ENCODE measurements at places on chromosomes 2 and 18. TPM values are rescaled to one million over a fixed set of nuclear protein-coding genes. Genes with fewer than 3 reads are reported as not detected.

The RABL2A gene
- total RNA-seq: 15.2 TPM

DNA sequence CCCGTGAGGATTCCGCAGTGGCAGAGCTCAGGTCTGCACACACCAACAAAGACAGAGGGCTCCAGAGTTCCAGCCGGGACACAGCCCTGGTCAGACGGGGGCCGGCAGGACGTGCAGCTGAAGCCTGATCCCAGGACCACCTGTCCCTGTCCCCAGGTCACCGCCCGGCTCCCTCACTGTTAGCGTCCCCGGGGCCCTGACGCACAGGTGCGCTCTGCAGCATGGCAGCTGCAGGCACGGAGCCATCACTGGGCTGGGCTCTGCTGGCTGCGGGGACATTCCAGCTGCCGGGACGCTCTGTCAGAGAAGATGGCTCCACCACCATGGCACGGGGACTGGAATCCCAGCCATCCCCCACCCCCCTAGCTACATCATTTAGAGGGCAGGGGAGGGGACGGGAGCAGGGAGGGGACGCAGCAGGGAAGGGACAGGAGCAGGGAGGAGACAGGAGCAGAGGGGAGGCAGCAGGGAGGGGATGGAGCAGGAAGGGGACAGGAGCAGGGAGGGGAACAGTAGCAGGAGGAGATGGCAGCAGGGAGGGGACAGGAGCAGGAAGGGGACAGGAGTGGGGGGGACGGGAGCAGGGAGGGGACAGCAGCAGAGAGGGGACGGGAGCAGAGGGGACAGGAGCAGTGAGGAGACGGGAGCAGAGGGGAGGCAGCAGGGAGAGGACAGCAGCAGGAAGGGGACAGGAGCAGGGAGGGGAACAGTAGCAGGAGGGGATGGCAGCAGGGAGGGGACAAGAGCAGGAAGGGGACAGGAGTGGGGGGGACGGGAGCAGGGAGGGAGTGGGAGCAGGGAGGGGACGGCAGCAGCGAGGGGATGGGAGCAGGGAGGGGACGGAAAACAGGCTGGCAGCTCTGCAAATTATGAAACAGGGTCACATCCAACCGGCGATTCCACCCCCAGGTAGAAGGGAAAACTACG lies 39.8 kb downstream of the SLC66A2 start:
- H3K27ac ChIP-seq: no peak overlapping the region
- no peaks in the 10 kb centered on the region for H3K27me3 ChIP-seq
- no peak overlapping the region for H3K4me3 ChIP-seq
- DNase-seq: peak; percentile 58
- no peaks in the 10 kb centered on the region for H3K36me3 ChIP-seq

DNA sequence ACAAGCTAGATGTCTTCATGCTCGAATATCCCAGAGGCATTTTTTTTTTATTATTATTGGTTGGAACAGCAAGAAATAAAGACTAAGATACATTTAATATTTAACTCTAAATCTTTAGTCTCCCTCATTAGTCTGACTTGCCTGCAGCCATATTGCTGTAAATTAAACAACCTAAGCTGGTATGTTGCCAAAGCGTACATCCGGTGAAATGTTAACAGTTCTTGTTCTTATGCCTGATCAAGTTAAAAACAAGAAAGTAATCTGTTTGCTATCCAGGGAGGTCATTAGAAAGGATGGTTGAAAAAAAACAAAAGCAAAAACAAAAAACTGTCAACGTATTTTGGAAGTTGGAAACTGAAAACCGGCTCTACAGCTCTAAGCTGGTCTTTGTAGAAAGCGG lies 125.9 kb upstream of the NABP1 start:
- no peak overlapping the region for H3K27ac ChIP-seq
- H3K27me3 ChIP-seq: no peaks in the 10 kb centered on the region
- H3K4me1 ChIP-seq: peaks cover 5% of the 10 kb centered on the region
- no peak for DNase-seq

- H3K4me1 ChIP-seq: no peaks in the 10 kb centered on the region
- no peaks in the 10 kb centered on the region for H3K27me3 ChIP-seq
- H3K36me3 ChIP-seq: no peaks in the 10 kb centered on the region
- H3K27ac ChIP-seq: no peak overlapping the region
Measured at GRCh38 chr18:23114171-23114881, 21.0 kb upstream of the CABLES1 start.

DNA sequence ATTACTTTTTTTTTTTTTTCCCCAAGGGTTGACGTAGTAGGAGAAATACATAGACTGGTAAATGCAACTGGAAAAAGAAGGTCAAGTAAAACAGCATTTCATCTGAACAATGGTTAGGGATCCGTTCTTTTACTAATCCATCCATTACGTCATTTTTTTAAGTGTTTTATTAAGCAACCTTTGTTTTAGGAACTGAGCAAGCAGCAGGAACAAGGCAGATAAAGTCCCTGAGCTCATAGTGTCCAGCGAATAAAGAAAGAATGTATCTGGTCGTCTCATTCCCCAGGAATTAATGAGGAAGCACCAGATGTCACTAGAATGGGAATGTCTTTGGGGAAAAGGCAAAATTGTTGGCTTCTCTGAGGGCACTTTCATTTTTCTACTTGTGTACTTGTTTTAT lies 842.4 kb downstream of the TDRD15 start:
- no peaks in the 10 kb centered on the region for H3K36me3 ChIP-seq
- no peak overlapping the region for H3K4me3 ChIP-seq
- no peak for DNase-seq
- H3K27ac ChIP-seq: no peak overlapping the region

DNA sequence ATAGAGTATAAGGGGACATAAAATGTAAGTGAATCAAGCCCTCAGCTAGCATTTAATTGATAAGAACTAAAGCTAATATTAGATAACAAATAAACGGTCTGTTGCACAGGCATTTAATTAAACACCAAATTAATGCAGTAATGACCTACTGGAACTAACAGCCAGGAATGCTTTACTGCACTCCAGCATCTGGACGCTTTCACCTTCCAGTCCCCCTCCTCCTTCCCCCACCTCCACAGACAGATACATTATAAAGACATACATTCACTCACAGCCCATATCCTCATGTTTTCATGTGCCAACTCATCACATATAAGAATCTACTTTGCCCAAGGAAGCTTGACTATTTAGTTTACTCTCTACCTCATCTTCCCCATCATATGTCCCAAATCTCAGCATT lies 337.4 kb upstream of the PIK3C3 start:
- no peaks in the 10 kb centered on the region for H3K27me3 ChIP-seq
- no peak for DNase-seq
- H3K36me3 ChIP-seq: no peaks in the 10 kb centered on the region

DNA sequence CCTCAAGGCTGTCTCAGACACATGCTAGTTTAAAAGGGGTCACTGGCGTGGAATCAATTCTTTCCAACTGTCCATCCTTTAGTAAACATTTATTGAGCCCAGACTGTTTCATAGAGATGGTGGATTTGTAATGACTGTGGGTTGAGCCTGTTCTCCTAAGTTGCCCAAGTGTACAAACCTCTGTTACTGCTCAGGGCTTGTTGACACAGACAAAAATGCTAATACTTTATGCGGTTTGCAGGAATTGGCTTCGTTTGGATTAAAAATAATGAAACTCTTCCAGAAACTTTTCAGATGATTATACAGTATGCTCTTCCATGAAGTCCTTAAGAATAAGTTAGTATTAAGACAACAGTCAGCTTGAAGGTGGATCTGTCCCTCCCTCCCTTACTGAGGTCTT lies 83.6 kb upstream of the MGAT5 start:
- no peaks in the 10 kb centered on the region for H3K27me3 ChIP-seq
- H3K4me3 ChIP-seq: no peak overlapping the region
- no peaks in the 10 kb centered on the region for H3K36me3 ChIP-seq
- H3K4me1 ChIP-seq: no peaks in the 10 kb centered on the region

GRCh38 chr2:227780981-227781615 lies 32.5 kb upstream of the CCL20 start:
- no peaks in the 10 kb centered on the region for H3K4me1 ChIP-seq
- no peak overlapping the region for H3K4me3 ChIP-seq
- H3K27ac ChIP-seq: no peak overlapping the region
- no peaks in the 10 kb centered on the region for H3K27me3 ChIP-seq
- H3K36me3 ChIP-seq: no peaks in the 10 kb centered on the region

The FOXI3 gene
- total RNA-seq: not detected

DNA sequence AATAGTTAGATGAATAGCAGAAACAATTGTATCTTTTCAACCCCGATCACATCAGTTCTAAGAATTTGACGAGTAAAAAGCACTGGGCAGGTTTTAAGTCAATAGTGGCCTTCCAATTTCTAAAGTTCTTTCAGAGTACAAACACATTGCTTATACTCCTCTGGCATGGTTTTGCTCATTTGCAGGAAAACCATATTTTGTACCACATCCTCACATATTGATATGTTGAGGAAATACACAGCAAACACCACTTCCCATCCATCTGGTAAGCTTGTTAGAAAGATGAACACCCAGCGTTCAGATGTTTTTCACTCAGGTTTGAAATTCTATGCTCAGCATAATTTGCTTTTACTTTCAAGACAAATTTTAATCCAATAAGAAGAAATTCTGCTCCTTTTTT lies 344.6 kb upstream of the ACVR2A start:
- H3K4me1 ChIP-seq: peaks cover 27% of the 10 kb centered on the region
- no peak for DNase-seq
- H3K27me3 ChIP-seq: no peaks in the 10 kb centered on the region
- no peak overlapping the region for H3K27ac ChIP-seq

The CYP27A1 gene
- total RNA-seq: 24.3 TPM

GRCh38 chr2:126731353-126731752 lies 75.4 kb downstream of the GYPC start:
- H3K27me3 ChIP-seq: no peaks in the 10 kb centered on the region
- H3K36me3 ChIP-seq: no peaks in the 10 kb centered on the region
- H3K27ac ChIP-seq: no peak overlapping the region
- no peaks in the 10 kb centered on the region for H3K4me1 ChIP-seq
- no peak overlapping the region for H3K4me3 ChIP-seq
- no peak for DNase-seq

The GALNT14 gene
- total RNA-seq: 1.2 TPM

- no peaks in the 10 kb centered on the region for H3K36me3 ChIP-seq
- H3K4me3 ChIP-seq: no peak overlapping the region
- H3K4me1 ChIP-seq: no peaks in the 10 kb centered on the region
- no peak for DNase-seq
- H3K27ac ChIP-seq: no peak overlapping the region
Measured at GRCh38 chr2:50564766-50565165, 467.2 kb downstream of the NRXN1 start.

- DNase-seq: peak; percentile 96
- no peaks in the 10 kb centered on the region for H3K36me3 ChIP-seq
Measured at GRCh38 chr18:7038330-7038851, 79.2 kb downstream of the LAMA1 start.

The M1AP gene
- not detected for total RNA-seq

GRCh38 chr18:35171315-35171987 lies 69.4 kb upstream of the ZNF397 start:
- H3K27me3 ChIP-seq: no peaks in the 10 kb centered on the region
- no peak overlapping the region for H3K27ac ChIP-seq
- H3K4me3 ChIP-seq: no peak overlapping the region
- no peak for DNase-seq
- H3K4me1 ChIP-seq: no peaks in the 10 kb centered on the region

The ABCG5 gene
- not detected for total RNA-seq

- H3K4me3 ChIP-seq: no peak overlapping the region
- H3K4me1 ChIP-seq: peaks cover 20% of the 10 kb centered on the region
- no peaks in the 10 kb centered on the region for H3K36me3 ChIP-seq
- no peaks in the 10 kb centered on the region for H3K27me3 ChIP-seq
- no peak for DNase-seq
Measured at GRCh38 chr18:10270151-10270571, 184.3 kb upstream of the APCDD1 start.

GRCh38 chr2:186570604-186571003 lies 19.3 kb upstream of the ITGAV start:
- no peaks in the 10 kb centered on the region for H3K4me1 ChIP-seq
- no peak for DNase-seq
- H3K27ac ChIP-seq: no peak overlapping the region
- H3K4me3 ChIP-seq: no peak overlapping the region
- no peaks in the 10 kb centered on the region for H3K27me3 ChIP-seq

The GKN2 gene
- total RNA-seq: not detected

The COBLL1 gene
- total RNA-seq: 22.4 TPM

The PPP4R3B gene
- 75.8 TPM for total RNA-seq

The PROC gene
- not detected for total RNA-seq

The NYAP2 gene
- 0.36 TPM for total RNA-seq

GRCh38 chr18:59700535-59700967 lies 3.3 kb upstream of the CCBE1 start:
- no peaks in the 10 kb centered on the region for H3K36me3 ChIP-seq
- H3K4me1 ChIP-seq: peaks cover 52% of the 10 kb centered on the region
- DNase-seq: no peak
- peak overlapping the region; percentile 85 for H3K27ac ChIP-seq
- no peaks in the 10 kb centered on the region for H3K27me3 ChIP-seq

DNA sequence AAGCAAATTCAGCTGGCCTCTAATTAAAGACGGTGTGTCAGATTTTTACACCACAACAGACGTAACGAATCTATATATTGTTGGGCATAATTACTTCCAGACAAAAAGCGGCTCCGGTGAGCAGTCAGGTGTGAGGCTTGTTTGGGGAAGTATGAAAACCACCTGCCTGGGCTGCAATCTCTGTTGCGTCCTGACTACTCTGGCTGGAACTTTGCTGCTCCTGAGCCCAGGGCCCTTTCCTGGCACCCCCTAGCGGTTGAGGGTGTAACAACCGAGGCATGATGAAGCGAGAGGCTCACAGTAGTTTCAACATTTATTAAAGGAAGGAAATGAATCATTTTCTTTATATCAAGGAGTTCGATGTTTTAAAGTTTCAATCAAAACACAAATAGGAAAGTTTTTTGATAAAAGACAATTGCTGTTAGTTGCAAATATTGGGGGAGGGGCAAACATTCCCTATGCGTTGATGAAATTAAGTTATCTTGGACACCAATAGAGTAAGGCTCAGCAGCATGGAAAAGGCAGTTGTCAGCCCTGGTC lies 10.6 kb upstream of the ITGB6 start:
- H3K4me3 ChIP-seq: no peak overlapping the region
- H3K4me1 ChIP-seq: peaks cover 39% of the 10 kb centered on the region
- H3K27ac ChIP-seq: no peak overlapping the region
- no peaks in the 10 kb centered on the region for H3K27me3 ChIP-seq

- peaks cover 4% of the 10 kb centered on the region for H3K27me3 ChIP-seq
- H3K4me3 ChIP-seq: no peak overlapping the region
- H3K36me3 ChIP-seq: no peaks in the 10 kb centered on the region
- H3K27ac ChIP-seq: no peak overlapping the region
Measured at GRCh38 chr2:119536211-119536610, 8.0 kb upstream of the CFAP221 start.

DNA sequence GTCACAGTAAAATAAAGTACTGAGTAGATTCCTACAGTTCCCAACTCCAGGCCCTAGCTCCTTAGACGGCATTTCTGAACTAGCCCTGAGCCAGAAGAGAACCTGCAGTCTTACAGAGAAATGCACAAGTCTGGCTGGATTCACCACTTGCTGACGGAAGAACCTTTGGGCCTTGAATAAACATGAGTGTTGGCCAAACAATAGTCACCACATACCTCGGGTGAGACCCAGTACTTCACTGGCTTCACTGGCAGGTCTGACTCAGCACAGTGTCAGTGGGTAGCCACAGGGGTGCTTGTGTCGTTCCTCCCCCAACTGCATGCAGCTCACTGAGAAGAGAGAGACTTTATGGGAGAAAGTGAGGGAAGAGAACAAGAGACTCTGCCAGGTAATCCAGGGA lies 88.9 kb downstream of the TMEM185B start:
- H3K4me1 ChIP-seq: no peaks in the 10 kb centered on the region
- H3K27me3 ChIP-seq: no peaks in the 10 kb centered on the region
- DNase-seq: no peak
